ENCODE measurements at places on chromosomes 7 and 10. TPM values are rescaled to one million over a fixed set of nuclear protein-coding genes. Genes with fewer than 3 reads are reported as not detected.

BICC1 gene
- not detected for total RNA-seq

AEBP1 gene
- total RNA-seq = 6.6 TPM

HERPUD2 gene
- total RNA-seq = 49.4 TPM

GATAD1 gene
- total RNA-seq = 18.3 TPM

NFE2L3 gene
- 44.4 TPM for total RNA-seq

PANK1 gene
- 6.2 TPM for total RNA-seq

ZNF862 gene
- total RNA-seq = 23.1 TPM

ASB10 gene
- not detected for total RNA-seq

SLC18A3 gene
- total RNA-seq = not detected

ZNF804B gene
- total RNA-seq = not detected

WEE2 gene
- total RNA-seq = not detected
